ENCODE measurements at places on chromosomes 11 and 22.

DNA sequence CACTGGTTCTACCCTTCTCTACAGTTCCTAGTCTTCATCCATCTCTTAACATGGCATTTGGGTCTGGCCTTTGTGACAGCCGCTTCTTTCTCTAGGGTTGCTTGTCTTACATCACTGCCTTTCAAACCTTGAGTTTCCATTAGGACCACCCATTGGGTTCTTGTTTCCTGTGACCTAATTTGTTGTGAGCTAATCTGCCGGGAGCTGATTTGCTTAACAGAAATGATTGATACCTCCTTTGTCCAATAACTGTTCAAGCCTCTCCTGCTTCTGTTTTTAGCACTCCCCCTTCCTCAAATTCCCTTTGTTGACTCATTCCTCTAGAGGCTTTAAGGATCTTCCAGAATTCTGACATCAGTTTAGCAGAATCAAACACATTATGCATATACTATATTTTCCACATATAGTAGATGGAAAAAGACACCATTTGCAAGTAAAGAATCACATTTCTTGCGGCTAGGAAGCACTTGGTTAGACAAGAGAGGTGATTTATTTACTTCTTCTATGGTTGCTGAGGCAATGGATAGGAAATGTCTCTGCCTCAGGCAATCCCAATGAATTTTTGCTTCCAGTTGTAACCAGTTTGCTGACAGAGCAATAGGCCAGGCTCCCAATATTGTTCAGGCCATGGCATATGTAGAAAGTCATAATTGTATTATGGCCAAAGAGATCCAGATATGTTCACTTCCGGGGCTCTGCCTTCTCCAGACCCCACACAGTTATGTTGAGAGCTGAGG, 130.7 kb downstream of the SNX19 start:
- no peak for DNase-seq

DNA sequence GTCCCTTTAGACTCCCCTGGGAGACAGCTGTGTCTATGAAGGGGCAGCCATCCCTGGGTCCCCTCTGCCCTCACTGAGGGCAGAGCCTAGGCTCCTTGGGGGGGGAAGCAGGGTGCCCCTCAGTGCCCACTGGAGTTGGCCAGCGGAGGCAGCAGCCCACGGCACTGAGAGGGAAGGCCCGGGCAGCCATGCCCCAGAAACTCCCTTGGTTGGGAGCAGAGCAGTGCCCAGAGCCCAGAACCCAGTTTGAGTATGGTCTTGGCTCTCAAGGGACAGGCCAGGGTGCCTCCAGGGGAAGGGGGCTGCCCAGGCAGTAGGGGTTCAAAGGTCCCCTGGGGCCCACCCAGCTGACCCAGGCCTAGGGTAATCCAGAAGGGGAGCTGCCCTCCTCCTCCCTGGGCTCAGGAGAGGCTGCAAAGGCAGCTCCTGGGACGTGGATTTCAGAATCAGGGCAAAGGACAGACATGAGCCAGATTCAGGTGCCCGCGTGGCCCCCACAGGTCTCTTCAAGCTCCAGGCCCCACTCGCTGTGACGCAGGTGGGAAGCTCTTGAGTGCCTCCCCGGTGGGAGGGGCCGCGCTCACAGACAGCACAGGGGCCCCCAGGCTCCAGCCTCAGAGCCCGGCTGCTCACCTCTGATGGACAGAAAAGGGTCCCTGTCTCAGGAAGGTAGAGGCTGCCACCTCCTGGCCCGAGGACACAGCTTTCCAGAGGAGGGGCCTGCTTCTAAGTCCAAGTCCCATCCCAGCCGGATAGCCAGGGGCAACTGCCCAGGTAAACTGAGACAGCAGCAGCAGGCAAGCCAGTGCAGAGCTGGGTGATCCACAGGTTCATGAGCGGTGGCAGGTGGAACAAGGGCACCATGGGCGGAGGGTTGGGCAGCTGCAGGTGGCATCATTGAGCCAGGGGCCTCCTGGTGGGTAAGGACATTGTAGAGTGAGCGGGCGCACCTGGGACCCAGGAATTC, 2.6 kb downstream of the C11orf21 start:
- DNase-seq = no peak

GRCh38 chr22:50251477-50252081, 514 bp upstream of the HDAC10 start:
- no peak for DNase-seq

DNA sequence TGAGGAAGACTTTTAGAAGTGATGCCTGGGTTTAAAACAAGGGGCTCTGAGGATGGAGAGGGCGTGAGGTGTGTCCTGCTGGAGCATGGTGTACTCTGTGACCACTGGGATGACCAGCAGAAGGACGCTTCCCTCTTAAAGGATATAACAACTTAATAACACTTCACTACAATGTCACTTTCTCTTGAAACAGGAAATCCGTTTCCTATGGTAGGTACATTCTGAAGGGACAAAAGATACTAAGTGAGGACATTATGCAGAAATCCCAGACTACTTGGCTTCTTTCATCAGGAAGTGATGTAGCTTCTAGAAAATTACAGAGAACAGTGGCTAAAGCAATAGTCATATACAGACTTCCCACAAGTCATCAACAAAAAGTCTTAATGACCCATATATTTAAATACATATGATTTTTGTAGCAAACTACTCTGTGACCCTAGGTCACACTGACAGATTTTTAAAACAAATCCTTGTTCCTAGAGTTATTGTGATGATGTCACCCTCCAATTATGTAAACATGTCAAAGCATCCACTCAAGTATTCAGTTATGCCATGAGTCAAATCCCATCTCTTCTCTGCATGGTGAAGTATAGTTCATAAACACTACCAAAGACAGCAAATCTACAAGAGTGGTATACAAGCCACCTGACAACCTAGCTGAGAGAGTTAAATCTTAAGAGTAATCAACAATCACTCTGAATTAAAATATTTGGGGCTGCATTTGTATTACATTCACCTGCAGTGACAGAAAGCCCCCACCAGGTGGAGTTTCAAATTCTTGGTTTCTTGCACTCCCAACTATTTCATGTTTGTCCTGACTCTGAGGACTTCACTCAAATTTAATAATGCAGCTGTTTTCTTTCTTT, 32.8 kb downstream of the PITPNB start:
- DNase-seq = peak; percentile 17

GRCh38 chr22:39917776-39918495, 17.1 kb downstream of the GRAP2 start:
- DNase-seq = no peak

GRCh38 chr22:35394011-35394312, 6.0 kb upstream of the MCM5 start:
- DNase-seq = no peak

- peak; percentile 56 for DNase-seq
These were observed 9.4 kb downstream of the PLAAT2 start for GRCh38 chr11:63553759-63554158.

- DNase-seq = no peak
These were observed 1246.4 kb downstream of the BRD1 start for GRCh38 chr22:48581205-48581766.

- DNase-seq = no peak
These were observed 1041.8 kb downstream of the LRRC4C start for GRCh38 chr11:40417627-40418026.

DNA sequence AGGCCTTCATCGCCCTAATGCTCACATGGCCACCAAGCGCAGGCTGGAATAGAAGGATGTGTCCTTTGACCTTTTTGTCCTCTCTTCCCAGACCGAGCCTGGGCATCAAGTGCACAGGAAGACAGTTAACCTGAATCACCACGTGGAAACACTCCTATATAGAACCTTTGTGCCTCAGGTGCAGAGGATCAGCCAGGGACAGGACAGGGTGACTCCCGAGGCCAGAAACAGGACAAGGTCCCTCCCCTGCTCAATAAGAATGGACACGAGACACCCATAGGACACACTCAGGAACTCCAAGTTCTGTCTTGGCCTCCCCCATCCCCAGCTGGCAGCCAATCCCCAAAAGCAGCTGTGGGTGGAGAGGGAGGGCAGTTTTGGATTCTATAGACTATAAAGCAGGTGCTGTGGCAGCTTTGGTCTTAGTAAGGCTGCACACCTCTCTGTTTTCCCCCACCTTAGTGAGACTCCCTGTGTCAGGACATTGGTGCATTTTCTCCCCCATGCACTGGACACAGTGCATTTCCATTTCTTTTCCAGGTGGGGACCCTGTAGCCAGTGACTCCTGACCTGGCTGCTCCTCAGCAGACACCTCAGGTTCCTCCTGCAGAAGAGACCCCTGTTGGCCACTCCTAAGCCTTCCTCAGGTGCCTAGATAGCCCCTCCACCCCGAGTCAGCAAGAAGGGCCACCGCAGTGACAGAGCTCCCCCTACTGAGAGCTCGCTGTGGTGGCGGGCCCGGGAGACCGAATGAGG, 43.6 kb upstream of the POU2AF1 start:
- peak; percentile 5 for DNase-seq

GRCh38 chr11:64720640-64721358, 2.2 kb downstream of the NRXN2 start:
- DNase-seq = no peak

DNA sequence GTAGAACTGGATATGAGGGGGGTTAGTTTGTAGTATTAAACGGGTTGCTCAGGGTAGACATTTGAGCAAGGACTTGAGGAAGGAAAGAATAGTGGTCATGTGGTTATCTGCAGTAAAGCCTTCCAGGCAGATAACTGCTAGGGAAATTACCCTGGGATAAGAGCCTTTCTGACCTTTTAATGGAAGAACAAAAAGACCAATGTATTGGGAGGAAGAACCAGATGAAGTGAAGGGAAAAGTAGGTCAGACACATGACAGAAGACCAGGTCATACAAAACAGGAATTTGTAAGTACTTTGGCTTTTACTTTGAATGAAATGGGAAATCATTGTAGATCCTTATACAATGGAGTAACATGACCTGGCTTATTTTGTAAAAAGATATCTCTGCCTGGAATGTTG, 241.9 kb upstream of the CTSC start:
- no peak for DNase-seq

All from bone marrow (tissue), 2 donors.